ENCODE measurements at places on chromosomes 2 and 18.

DNA sequence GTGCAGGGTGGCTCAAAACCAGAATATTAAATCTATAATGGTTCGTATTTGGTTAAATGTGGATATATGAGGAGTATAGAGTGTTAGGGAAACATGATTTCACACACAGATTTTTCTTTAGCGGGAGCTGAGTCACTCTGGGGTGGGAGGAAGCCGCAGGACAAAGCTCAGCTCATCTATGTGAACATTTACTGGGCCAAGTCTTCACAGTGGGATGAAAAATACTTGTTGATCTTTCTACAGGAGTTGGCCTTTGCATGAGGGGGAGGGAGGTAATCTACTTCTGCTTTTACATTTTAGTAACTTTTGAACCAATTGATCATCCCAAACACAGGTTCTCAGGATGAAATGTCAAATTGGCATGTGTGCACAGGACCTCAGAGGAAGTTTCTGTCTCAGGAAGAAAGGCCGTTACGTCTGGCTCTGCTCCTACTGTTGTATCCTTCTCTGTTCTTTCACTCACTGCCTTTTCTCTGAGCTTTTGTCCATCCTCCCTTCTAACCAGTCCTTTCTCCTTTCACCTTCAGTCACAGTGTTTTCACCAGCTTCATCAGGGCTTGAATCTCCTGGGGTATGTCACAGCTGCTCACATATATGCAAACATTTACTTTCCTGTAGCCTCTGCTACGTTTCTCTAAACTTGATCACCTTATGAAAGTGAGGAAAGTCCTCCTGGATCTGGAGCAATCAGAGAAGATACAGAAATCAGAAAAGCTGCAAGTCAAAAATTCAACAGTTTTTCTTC is 943.3 kb upstream of the FANCL start:
- DNase-seq = peak; percentile 5

DNA sequence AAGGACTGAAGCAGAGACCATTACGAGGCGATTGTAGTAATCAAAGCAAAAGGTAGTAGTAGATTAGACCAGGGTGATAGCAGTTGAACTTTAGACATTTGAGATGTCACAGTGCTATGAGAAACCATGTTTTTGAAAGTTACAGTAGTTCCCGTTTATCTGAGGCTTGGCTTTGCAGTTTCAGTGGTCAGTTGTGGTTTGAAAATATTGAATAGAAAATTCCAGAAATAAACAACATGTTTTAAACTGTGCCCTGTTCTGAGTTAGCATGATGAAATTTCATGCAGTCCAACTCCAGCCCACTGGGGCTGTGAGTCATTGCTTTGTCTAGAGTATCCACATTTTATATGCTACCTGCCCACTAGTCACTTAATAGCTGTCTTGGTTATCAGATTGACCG is 47.5 kb downstream of the ZNF638 start:
- no peak for DNase-seq

DNA sequence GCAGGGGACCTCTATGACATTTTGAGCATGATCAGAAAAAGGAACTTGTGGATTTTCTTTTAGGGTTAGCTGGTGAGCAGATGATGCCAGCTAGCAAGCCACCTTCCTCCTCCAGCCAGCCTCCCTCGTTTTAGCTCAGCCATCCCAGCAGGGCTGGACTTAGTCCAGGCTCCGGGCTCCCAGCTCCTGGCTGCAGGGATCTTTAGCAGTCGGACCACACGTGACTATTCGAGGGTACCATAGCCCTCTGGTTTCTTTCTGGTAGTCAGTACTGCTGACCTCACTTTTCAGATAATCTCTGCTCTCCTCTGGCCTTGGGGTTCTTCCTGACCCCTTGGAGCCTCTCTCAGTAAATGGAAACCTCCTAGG is 31.8 kb downstream of the NCK2 start:
- no peak for DNase-seq

- no peak for DNase-seq
Measured at GRCh38 chr18:28009589-28009988, 167.3 kb downstream of the CDH2 start.

- DNase-seq = no peak
Measured at GRCh38 chr2:124269348-124269747, 244.3 kb downstream of the CNTNAP5 start.

- DNase-seq = no peak
Measured at GRCh38 chr2:49702740-49703139, 548.4 kb upstream of the FSHR start.

DNA sequence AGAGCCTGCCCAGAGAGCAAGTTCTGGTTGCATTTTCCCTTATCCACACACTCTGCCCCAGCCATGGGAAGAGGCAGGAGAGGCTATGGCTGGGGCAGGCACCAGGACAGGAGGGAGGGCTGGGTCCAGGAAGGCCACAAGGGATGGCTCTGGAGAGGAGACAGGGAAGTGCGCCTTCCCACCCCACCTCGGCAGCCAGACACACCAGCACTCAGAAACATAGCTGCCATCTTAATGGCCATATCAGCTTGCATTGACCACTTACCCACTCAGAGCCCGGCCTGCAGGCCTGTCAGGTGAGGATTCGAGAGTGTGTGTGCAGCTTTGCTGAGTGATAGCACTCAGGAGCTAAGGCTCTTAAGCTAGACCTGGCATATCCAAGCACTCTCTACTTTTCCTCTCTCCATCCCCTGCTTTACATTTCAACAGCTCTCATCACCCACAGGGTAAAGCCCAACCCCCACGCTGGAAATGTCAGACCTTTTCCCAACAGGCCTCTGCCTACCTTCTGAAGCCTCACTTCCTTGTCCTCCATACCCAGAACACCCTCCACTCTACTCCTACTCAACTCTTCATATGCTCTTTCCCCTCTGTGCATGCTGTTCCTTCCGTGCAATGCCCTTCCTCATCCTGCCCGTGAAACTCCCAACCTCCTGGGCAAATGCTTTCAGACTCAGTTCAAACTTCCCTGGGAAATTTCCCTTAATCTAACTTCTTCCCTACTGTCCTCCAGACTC is 147.9 kb downstream of the TNS1 start:
- DNase-seq = no peak

DNA sequence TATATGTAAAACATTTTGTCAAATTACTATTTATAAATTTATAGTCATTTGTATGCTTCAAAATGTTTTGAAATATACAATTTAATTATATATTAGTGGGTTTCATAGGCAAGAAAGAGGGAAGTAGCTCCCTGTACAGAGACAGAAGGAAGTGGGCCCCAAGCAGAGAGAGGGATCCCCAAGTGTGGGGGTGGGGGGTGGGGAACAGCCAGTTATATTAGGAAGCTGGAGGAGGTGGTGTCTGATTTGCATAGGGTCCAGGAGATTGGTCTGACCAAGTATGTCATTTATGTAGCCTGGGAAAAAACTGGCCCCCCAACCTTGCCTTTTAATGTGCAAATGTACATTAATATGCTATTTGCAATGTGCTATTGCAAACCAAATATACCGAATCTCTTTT is 76.5 kb upstream of the ZSWIM2 start:
- DNase-seq = no peak

- no peak for DNase-seq
Measured at GRCh38 chr2:110770404-110770958, 38.1 kb downstream of the ACOXL start.

DNA sequence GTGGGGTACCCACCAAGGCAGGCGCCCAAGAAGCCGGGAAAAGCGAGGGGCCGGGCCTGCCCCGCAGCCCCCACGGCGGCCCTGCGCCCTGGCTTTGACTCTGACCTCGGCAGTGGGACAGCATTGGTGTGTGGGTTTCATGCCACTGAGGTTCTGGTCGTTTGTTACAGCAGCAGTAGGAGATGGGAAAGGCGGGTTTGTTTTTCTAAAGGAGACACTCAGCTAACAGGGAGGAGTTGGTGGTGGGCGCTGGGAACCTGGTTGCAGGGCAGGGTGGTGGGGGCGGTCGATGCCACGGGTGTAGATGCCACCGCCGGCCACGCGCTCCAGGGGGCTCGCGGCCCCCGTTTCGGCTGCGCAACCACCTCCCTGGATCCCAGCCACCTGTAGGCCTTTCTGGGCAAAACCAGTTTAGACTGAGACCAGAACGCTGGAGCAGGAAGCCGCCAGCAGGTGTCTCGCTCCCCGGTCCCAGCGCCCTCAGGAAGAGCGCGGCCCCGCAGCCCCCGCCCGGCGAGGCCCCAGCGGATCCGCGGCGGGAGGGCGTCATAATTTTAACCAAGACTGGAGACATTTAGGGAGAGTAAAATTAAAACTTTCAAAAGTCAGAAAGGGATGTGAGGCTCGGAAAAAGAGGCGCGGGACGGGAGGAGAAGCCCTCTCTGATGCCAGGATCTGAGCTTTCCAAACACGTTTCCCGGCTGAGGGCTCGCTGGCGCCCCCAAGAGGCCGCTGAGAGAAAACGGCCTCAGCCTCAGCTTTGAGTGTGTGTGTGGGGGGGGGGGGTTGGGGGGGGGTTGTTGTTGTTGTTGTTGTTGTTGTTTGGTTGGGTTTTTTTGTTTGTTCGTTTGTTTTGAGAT is 17.4 kb downstream of the CIDEA start:
- DNase-seq = peak; percentile 67

DNA sequence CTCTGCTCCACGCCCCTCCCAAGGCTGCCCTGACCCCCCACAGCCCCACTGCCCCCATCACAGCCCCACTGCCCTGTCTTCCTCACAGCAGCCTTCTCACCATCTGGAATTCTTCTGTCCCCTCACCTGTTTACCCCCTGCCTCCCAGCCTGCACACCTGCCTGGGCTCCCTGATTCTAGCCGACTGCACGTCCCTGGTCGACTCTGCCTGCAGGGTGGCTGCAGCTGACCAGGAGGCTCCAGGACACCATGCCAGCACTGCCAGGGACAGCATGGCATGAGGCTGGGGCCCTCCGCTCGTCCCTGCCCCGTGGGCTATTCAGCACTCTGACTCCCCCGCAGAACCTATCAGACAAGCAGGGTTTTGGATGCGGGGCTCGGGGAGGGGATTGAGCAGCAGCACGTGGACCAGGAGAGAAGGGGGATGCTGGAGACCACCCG is 254.1 kb downstream of the HDAC4 start:
- DNase-seq = no peak

GRCh38 chr2:119414894-119415293 is 16.8 kb upstream of the TMEM37 start:
- no peak for DNase-seq

- no peak for DNase-seq
Measured at GRCh38 chr2:224882291-224883171, 159.7 kb downstream of the DOCK10 start.

- no peak for DNase-seq
Measured at GRCh38 chr2:9517118-9517782, 38.4 kb downstream of the ADAM17 start.

- no peak for DNase-seq
Measured at GRCh38 chr2:188765522-188766470, 208.4 kb upstream of the COL3A1 start.

GRCh38 chr2:212536817-212537725 is 1.5 kb downstream of the ERBB4 start:
- DNase-seq = peak; percentile 87

GRCh38 chr18:58128381-58129374 is 84.7 kb downstream of the NEDD4L start:
- no peak for DNase-seq

- no peak for DNase-seq
Measured at GRCh38 chr2:118784860-118785259, 62.6 kb downstream of the EN1 start.

DNA sequence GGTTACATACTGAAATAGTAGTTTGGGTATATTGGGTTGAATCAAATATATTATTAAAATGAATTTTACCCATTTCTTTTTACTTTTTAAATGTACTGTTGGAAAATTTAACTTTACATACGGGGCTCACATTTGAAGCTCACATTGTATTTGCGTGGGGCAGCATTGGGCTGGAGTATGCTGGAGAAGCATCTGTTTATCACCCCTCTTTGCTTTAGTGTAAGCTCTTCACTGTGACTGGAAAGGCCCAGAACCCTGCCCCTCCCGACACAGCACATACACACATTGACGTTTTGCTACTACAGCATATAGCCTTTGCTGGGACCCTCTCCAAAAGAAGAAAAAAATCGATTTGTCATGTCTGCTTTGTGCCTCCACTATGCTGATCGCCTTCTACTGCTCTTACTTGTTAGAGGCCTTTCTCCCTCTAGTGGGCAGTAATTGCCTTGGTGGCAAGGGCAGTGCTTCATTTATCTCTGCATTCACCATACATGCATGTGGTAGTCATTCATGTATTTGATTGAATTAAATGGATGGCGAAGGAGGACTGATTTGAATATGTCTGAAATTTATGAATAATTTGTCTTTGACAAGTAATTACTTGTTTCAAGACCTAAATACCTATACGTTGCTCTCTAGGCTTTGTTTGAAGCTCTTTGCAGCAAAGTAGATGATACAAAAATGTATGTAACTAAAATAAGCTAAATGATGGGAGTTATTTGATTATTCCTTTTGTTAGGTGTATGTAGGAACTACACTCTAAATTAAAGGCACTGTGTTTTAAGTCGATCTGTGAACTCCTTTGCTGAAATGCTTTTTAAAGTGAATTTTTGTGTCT is 37.4 kb downstream of the VAPA start:
- DNase-seq = peak; percentile 32

DNA sequence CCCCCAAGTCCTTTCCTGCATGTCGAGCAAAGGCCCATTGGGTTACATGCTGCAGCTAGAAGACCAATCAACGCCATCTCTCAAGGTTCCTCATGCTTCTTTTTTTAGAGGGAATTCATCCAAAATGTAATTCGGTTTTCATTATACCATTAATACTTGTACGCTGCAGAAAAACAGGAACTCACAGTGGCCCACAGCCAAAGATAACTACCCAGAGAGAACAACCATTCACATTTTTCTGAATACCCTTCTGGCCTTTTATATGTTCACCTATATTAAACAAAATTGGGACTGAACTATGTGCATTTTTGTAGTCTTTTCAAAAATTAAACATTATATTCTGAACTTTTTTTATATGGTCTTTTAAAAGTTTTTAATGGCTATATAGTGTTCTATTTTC is 25.8 kb downstream of the FARP2 start:
- DNase-seq = no peak

DNA sequence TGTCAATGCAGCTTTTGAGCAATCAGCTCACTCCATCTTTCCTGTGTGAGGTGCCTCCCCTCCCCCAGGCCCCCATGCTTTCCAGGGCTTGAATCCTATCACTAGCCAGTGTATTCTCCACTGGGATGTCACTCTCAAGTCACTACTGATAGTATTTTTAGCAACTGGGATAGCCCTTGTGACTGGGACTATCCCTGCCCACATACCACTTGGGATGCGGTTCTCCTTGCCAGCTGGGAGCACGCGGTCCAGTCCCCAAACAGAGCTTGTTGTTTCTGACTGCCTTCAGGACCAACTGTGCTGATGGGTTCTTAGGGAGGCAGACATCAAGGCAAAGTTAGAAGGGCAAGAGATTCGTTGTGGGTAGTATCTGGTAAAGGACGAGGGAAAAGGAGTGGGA is 134.9 kb downstream of the FAM161A start:
- DNase-seq = no peak

- DNase-seq = no peak
Measured at GRCh38 chr18:40867459-40867858, 1087.6 kb upstream of the PIK3C3 start.

GRCh38 chr2:216756435-216756834 is 61.1 kb upstream of the IGFBP5 start:
- no peak for DNase-seq

GRCh38 chr2:41647468-41648050 is 400.3 kb upstream of the PKDCC start:
- DNase-seq = no peak

Data from posterior cingulate gyrus (tissue), 11 donors.